ENCODE measurements at places on chromosomes 1 and 21.
A peak's percentile ranks its signal among the peaks of the same experiment; 100 is the strongest.

GRCh38 chr1:45230537-45230936, 24.1 kb upstream of the ZSWIM5 start:
- DNase-seq, result no peak

GRCh38 chr21:35578347-35578782, 482.0 kb downstream of the SETD4 start:
- DNase-seq, result no peak

GRCh38 chr1:36486439-36487335, 4.0 kb upstream of the CSF3R start:
- DNase-seq, result no peak

- DNase-seq, result no peak
These were observed 119.8 kb downstream of the TPR start for GRCh38 chr1:186255266-186255665.

DNA sequence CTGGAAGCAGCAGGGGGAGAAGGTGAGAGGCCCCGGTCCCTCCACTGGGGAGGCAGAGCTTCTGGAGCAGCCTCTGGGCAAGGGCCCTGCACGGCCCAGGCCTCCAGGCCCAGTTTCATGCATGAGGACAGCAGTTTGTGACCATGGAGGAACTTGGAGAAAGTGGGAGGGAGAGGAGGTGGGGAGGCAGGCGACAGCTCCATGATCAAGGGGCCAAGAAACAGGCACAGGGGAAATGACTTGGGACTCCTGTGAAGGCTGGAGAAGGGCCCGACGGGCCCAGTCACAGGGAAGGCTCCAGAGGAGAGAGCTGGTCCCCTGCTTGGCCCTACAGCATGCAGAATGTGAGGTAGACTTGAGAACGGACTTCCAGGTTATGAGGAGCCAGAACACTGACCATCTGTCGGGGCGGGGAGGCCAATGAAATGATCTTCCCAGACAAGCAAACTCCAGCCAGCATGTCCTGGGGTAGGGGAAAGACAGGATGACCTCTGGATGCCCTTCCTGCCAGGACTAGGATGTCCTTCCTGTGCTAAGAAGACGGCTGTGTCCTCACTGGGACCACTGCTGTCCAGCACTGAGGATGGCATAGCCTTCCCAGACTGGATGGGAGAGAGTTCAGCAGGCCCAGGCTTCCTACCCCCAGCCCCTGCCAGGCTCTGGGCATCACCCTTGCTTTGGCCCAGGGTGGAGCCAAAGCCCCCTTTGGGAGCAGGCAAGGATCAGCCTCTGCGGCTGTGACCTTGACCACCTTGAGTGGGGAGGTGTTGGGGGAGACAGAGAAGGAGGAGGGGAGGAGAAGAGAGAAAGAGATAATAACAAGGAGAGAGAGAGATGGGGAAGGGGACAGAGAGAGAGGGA, 548.2 kb downstream of the PTPRU start:
- no peak for DNase-seq

- DNase-seq, result no peak
These were observed 733 bp downstream of the KDM5B start for GRCh38 chr1:202807451-202807925.

DNA sequence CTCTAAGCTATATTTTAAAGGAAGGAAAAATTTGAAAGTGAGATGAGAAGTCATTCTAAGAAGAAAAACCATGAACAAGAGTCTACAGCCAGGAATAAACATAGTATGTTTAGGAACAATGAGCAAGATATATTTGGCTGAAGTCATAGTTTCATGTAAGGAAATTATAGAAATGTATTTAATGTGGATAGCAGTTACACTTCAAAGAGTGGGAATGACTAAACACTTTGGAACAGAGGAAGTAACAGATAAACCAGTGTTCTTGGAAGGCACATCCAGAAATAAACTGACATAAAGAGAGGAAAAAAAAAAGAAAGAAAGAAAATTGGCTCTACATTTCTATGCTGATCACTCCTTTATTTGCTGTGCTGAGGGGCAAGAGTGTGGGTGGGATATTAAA, 18.0 kb downstream of the C8A start:
- no peak for DNase-seq

DNA sequence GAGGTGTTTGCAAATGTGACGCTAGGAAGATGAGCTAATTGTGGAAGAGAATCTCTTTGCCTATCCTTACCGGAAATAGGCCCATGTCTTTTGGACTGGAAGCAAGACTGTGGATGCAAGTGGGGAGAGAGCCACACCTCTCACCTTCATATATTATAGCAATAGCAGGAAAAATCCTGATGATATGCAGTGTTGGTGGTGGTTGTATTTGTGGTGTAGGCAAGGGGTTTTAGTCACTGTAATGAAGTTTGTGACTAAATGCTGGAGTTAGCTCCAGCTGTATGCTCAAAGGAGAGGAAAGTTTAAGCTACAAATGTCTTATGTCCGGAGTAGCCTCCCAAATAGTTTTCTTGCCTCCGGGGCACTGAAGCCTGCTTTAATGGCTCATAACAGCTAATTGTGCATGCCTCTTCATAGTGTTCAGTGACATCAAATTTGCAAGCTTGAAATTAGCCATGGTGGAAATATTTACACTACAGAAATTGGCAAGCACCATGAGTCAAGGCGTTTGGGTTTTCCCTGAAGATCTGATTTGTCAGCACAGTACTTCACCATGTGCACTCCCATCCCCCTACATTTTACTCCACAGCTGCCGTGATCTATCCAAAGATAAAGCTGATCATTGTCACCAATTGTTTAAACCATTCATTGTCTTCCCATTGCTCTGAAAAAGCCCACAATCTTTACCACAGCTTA, 102.6 kb upstream of the ZNF644 start:
- no peak for DNase-seq

GRCh38 chr1:113941245-113941559, 12.1 kb downstream of the HIPK1 start:
- DNase-seq, result no peak

GRCh38 chr1:231918239-231919015, 291.8 kb downstream of the DISC1 start:
- DNase-seq, result no peak

- no peak for DNase-seq
These were observed 29.6 kb downstream of the NVL start for GRCh38 chr1:224300346-224300745.

- peak; percentile 95 for DNase-seq
These were observed at the start of gene POGZ for GRCh38 chr1:151459331-151460046. Gene POGZ (minus strand): TSS chr1:151459494. CDS start chr1:151442204, 17,290 bp downstream.

GRCh38 chr1:245433561-245433960, 278.8 kb downstream of the KIF26B start:
- no peak for DNase-seq

GRCh38 chr1:199122532-199123311, 483.9 kb downstream of the PTPRC start:
- no peak for DNase-seq

DNA sequence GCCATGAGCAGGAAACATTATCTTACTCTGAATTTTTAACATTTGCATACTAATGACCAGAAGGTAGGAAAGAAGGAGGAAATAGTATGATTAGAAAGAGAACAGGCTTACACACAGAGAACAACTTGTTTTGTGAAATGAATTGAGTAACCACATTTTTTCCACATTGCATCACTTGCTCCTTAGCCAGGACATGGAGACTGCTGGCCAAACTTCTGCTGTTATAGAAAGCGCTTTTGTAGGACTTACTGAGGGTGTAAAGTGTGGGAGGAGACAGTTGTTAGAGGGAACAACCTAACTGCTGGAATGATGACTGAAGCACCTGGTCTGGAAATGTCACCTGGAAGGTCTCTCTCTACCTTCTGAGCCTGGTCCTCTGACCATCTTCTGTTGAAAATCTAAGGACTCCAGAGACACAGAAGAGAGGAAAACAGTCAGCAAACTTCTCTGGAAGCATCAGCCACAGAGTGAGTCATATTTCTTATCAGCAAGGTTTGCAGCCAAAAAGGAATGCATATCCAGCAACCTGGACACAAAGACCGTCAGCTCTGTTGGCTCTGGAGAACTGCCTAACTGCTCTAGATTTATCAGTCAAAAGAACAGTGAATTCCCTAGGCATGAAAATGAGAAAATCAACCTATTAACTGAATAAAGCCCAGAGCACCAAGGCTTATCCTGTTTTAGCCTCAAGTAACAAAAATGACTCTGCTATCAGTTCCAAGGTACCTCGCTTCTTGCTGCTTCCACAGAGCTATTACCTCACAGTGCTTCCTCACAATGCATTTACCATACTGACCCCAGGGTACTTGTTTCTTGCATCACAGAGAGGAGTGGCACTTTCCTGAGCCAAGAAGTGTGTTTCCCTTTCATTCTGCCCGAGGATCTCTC, 88.0 kb upstream of the SLFNL1 start:
- no peak for DNase-seq

DNA sequence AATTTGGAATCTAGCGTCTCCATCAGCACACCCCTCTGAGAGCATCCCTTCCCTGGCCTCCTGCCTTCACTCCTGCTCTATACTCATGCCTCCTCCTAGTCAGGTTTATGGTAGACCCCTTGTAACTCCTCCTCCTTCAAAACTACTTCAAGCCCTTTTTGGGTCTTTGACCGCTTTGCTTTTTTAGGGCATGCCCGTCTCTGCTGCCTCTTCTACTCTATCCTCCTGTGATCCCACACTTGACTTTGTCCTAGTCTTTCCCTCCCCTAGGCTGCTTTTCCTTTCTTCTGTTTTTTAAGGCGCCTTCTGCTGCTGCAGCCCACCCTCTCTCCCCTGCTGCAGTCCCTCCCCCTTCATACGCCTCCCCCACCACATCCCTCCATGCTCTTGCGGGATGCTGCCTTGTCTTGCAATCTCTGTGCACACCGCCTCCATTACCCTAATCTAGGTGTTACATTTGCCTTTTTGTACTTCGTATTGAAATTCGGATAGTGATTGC, 1.5 kb downstream of the SNX27 start:
- DNase-seq, result no peak

DNA sequence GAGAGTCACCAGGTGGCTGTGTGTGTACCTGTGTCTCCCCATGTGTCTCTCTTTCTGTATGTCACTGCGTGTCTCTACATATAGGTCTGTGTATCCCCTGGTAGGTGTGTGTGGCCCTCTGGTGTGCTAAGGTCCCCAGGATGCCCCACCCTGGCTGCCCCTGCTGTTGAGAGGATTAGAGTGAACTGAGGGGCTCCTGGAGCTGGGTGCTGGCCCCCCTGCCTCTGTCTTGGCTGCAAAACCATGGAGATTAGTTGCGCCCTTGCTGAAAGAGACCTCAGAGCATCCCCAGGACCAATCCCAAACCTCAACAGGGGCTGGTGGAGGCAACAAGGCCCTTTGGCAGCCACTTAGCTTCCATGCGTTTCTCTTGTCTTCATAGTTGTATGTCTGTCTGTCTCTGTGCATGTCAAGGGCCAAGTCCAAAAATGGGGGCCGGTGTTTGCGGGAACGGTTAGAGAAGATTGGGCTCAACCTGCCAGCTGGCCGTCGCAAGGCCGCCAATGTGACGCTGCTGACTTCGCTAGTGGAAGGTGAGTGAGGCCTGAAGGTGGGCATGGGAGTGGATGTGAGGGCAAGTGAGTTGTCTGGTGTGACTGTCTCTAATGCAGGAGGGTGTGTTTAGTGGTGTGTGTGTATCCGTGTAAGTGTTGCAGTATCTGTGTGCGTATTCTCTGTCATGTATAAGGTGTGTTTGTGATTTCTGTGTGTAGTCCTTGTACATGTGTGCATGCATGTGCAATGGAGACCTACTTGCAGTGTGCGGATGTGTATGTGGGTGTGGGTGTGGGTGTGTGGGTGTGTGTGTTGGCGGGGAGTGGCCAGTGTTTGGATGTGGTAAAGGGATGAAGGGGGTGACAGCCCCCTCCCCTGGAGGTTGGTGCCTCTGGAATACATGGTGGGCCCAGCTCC, 16.7 kb downstream of the TFAP2E start:
- no peak for DNase-seq

- DNase-seq, result no peak
These were observed 60.2 kb downstream of the PACC1 start for GRCh38 chr1:212354464-212354863.

GRCh38 chr1:247054992-247055415, 23.6 kb downstream of the ZNF670 start:
- no peak for DNase-seq

DNA sequence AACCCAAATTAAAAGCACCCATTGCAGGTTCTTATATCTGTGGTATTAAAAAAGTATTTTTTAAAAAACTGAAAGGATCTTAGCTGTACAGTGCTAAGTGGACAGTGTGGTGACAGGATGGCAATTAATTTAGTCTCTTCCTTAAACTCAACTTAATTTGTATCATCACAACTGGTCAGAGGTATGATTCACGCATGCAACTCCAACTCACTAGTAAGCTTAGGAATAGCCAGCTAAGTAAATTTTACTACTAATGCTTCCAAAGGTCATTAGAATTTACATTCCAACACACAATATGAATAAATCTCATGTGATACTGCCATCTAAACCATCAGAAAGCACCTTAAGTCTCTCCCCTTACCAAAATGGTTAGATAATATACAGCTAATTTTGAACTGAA, 35.4 kb downstream of the ENAH start:
- no peak for DNase-seq

DNA sequence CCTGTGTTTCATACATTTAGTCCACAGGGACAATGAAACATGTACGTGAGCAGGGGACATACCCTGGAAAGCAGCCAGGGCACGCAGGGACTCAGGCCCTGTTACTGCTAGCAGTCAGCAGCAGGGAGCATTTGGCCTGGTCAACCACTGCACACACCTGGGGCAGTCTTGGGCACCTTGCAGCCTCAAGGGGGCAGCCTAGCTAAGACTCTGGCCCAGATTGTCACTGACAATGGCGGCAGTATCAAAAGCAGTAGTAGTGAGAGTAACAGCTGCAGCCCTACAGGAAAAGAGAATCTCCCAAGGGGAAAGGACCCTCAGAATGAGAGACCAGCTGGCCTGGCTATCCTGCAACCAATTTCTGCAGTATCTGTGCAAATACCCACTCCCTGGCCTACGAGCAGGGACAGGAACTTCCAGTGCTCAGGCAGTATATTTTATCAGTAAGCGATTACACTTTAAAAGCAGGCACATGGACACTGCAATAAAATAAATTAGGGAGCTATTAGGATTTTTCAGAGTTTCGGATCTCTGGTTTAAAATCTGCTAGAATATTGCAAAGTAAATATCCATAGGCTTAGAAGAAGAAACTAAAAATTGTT, 475.6 kb downstream of the LTN1 start:
- DNase-seq, result peak; percentile 56

DNA sequence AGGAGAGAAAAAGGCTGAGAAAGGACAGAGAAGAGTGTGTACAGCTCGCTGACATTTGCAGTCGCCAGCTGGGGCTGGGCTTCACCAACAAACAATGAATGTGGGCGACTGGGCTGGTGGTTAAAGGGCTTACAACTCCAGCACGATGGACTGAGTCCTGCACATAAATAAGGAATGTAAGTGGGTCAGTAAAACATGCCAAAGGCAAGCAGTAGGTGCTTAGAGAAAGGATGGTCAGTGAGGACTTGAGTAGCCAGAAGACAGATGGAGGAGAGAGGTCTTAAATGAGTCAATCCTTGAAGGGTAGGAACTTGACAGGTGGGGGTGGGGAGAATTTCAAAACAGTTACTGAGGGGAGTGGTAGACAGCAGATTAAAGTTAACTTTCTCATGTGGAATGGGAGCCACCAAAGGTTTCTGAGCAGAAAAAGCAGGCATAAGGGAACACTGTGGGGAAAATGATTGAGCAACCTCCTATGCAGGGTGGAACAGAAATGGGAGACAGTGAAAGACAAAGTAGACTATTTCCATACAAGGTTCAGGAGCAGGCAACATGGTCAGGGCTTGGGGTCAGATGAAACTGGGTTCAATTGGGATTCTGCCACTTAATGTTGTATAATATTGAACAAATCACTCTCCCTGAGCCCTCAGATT, 37.4 kb downstream of the GADD45A start:
- no peak for DNase-seq

GRCh38 chr1:38745476-38746401, 113.8 kb downstream of the RRAGC start:
- no peak for DNase-seq

- DNase-seq, result no peak
These were observed 8.5 kb upstream of the COL8A2 start for GRCh38 chr1:36133484-36133883.
